H54 (cell line): ENCODE measurements at places on chromosomes 5 and 9.

GRCh38 chr5:78783434-78784130, 135.0 kb upstream of the LHFPL2 start:
- DNase-seq: no peak

DNA sequence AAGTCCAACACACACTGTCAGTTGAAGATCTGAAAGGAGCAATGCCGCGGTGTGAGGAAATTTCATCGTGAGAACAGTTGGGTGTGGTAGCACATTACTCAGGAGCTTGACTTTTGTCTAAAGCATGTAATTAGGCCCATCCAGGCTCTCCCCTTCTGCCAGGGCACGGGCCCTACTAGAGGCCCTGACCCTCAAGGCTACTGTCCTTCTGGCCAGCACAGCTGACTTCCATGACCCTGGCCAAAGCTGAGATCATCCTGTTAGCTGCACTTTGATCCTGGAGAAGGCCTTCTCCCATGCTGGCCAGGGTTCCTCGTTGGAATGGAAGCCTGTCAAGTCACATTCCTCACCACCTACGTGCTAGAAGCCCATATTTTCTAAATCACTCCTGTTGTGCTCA, 77.8 kb upstream of the SLC1A3 start:
- no peak for DNase-seq

DNA sequence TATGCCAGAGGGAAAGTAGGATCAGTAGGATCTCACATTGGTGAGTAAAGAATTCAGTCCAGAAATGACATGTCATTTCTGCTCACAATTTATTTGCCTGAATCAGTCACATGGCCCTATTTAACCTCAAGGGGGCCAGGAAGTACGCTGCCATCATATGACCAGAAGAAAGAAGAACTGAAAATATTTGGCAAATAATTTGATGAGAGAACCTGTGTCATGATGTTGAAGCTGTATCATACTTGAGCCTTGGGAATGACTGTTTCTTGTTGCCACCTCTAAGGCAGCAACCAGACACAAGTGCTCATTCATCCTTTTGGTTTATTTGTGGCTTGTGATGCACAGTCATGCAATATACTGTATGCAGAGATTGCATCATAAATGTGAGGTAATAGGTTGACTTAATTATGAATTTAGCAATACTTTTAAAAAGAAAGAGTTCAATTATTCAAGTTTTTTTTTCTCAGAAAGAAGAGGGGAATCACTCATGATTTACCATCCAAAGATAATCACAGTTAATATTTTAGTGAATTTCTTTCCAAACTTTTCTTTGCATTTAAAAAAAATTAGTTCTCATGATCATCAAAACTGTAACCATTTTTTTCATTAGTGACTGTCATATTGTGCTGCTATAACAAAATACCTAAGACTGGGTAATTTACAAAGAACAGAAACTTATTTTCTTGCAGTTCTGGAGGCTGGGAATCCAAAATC, 8.2 kb upstream of the ZFYVE16 start:
- DNase-seq: no peak

GRCh38 chr5:77843570-77844372, 67.6 kb upstream of the TBCA start:
- no peak for DNase-seq

- no peak for DNase-seq
Observed at GRCh38 chr5:32108167-32108566, 66.0 kb downstream of the GOLPH3 start.

- DNase-seq: no peak
Observed at GRCh38 chr9:120403543-120403856, 176.5 kb downstream of the CDK5RAP2 start.

DNA sequence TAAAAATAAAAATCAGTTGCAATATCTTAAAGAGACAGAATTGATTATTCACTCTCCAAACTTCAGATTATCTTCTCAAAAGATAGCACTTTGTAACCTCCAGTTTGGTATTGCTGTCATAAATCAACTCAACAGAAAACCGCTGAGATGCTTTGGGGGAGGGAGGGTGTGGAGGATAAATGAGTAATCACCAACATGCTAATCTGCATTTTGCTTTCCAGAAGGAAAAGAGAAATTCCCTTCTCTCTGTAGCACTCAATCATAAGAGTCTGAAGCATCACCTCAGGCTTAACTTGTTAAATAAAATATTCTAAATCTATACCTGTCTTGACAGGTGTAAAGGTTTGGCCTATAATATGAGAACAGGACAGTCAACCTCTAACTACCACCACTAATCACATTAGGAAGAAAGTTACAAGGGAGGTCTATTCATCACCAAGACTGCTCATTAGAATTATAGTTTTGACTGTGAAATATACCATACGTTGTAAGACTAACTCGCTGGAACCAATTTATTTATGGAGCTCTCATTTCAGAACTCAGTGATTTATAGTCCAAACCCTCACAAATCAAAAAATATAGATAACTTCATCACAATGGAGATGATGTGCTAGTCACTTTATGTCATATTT, 89.0 kb downstream of the PIK3R1 start:
- no peak for DNase-seq

- no peak for DNase-seq
Observed at GRCh38 chr5:133421394-133421793, 190.9 kb downstream of the FSTL4 start.

DNA sequence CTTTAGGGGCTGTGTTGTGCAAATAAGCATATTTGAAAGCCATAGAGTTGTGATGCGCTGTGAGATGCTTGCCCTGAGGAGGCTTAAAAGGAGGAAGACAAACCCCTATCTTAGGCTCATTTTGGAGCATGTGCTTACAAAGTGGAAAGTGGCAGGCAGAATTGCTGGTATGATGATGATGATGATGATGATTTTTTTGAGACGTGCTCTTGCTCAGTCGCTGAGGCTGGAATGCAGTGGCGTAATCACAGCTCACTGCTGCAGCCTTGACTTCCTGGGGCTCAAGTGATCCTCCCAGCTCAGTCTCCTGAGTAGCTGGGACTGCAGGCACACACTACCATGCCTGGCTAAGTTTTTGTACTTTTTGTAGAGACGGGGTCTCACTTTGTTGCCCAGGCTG, 1.7 kb downstream of the CNOT8 start:
- no peak for DNase-seq

- no peak for DNase-seq
Observed at GRCh38 chr5:142845954-142846398, 75.8 kb downstream of the ARHGAP26 start.

DNA sequence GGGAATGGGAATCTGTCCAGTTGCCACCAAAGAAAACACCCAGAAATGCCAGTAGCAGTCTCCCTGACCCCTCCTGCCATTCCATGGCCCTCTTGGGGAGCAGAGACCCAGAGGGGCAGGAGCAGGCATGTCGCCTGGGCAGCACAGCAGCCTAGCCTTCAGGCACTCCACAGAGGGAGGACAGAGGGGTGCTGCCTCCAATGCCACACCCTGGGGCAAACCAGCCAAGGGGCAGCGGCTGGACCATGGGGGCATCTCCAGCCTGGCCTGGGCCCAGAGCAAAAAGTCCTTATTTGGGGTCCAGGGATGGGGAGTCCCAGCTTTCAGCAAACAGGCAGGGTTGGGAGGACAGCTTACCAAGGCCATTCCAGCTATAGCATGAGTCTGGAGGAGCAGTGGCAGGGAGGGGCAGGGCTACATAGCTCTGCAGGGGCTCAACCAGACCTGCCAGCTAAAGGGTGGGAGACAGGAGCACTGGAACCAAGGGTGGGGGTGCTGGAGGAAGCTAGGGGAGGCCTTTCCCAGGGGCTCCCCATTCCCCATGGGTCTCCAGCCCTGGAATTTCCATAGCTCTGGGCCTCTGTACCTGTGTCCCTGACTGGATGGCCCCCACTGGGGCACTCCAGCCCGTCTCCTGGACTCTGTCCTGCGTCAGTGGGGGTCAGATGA, 6.7 kb downstream of the BRD3 start:
- DNase-seq: no peak

GRCh38 chr9:95552814-95553546, 36.2 kb upstream of the PTCH1 start:
- DNase-seq: no peak

DNA sequence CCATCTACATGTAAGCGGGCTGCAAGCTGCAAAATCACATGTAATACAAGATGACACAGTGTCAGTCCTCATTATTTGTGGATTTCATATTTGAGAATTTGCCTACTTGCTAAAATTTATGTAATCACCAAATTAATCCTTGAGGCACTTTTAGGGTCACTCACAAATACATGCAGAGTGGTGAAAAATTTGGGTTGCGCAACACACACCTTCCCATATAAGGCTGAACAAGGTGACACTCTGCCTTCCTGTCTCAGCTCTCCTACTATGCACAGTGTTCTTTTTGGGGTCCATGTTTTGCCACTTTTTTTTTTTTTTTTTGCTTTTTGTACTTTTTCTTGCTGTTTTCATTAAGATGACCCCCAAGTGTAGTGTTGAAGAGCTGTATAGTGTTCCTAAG, 111.0 kb downstream of the FBXL7 start:
- DNase-seq: no peak

DNA sequence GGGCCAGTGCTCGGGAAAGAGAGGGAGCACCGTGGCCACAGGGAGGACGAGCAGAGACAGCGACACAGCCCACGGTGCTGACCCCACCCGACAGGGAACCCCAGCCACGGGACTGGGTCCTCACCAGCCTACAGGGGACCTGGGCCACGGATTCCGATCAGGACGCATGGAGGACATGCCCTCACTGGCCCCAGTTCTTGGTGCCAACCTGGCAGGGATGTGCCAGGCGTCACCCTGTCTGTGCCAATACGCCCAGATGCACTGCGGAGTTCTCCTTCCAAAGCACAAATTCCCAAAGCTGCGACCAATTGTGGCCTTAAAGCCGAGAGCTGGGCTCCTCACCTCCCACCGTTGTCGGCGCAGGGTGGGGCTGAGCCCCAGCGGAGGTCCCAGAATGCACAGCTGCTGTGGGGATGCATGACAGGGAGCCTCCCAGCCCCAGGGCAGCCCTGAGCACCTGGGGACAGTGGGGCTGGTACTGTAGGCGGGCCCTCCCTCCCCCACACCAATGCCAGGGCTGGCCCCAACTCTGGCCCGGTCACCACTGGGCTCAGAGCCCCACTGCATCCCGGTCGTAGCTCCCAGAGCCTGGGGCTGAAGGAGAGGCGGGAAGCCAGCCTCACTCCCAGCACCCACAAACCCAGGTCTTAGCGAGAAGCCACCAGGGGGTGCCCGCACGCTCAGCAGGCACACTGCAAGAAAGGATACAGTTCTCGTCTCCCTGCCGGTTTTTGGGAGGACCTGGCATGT, 44.2 kb downstream of the NKD2 start:
- DNase-seq: no peak

GRCh38 chr9:32004431-32005076, 379.9 kb upstream of the ACO1 start:
- no peak for DNase-seq

GRCh38 chr5:172886974-172887501, 53.0 kb downstream of the ERGIC1 start:
- no peak for DNase-seq

- no peak for DNase-seq
Observed at GRCh38 chr9:14761584-14761983, 39.1 kb upstream of the CER1 start.

DNA sequence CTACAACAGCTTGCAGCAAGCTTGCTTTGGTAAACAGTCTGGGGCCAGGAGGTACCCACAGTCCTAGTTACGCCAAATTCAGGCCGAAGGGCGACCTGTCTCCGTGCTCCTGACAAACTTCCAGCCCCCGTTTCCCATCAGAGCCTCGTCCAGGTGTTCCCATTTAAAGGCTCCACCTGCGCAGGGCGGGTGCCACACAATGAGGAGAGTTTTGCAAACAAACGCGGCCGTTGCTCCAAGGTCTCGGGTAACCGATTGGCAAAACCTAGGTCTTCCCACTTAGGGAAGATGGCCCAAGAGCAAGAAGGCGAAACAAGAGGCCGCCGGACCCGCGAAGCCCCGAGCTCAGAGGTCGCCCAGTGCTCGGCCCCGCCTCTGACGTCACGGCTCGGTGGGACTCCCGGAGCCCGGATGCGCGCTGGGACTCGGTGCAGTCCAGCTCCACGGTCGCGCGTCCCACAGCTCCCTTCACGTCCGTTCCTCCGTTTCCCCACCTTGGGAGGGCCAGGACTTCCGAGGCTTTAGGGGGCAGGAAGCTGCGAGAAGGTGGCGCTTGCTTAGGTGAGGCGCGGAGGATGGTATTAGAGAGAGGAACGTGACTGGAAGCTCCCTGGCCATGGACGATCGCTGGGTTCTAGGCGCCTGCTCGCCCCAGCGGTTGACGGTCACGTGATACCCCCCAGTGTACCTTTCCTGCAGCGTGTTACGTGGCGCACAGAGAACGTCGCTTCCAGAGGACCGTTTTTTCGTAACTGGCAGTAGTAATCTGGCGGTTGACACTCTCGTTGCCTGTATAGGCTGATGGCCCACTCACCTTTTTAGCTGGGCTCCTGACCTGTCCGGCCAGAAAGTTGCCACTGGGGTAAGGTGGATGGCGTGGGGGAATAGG, 41.8 kb upstream of the KDM4C start:
- no peak for DNase-seq

DNA sequence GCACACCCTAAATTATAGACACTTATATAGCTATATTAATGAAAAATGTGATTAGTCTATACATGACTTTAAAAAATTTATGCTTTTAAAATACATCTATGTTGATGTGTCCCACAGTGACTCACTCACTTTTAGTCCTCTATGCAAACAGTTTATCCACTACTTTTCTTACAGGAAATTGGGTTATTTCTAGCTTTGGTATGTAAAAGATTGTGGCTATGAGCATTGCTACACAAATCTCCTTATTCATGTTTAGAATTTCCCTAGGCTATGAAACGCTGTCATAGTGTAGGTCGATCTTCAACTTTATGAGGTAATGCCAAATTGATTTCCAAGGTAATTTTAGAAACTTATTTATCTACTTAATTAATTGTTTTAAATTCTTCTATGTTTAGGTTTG, 687.4 kb downstream of the PRR16 start:
- no peak for DNase-seq

DNA sequence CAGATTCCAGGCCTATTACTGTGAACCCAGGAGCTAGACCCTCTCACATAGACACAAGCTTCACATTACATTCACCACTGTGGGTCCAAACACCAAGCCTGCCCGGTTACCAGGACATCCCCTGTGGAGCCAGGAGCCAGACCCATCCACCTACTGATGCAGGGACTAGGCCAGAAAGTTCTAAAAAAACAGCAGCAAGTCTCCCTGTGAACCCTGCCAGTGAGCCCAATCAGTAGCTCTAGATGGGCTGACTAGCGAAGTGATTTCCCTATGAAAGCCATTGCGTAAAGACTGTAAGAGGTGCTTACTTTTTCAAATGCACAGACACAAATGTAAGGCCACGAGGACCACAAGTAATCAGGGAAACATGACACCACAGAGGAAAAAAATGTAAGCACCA, 352.3 kb downstream of the TMEM161B start:
- no peak for DNase-seq

GRCh38 chr9:15246708-15247107, 60.3 kb downstream of the TTC39B start:
- DNase-seq: no peak
